ENCODE measurements at places on chromosomes 7 and 10.

GRCh38 chr7:97005183-97006054 is at the start of gene DLX6:
Gene DLX6 (plus strand): TSS chr7:97005553. CDS start chr7:97005978, 425 bp downstream.
- DNase-seq = peak; percentile 59

DNA sequence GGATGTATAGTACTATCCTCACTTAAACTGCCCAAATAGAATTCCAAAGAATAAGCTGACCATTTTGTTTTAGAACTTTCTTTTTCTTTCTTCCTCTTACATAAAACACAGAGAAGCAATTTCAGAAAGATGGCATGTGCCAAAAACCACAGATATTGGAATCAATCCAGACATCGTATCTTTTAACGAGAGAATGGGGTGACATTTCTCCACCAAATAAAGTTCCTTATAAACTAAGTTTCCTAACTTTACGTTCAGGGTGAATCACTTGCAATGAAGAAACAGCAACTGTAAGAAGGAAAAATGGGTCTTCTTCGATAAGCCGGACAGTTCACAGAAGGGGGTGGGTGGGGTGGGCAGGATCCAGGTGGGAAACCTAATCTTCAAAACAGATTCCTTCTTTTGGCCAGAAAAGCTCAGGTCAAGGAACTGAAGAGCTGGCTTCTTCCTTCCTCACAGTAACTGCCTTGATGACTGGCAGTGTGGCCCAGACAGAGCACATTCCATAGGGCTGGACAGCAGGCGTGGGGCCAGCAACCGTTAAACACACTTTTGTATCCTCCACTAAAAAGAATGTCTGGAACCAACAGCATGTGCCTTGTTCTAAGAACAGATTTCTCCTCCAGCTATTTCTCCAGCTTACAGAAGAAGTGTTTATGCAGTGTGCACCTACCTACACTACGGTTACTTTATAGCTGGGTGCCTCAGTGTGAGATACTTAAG is 31.5 kb downstream of the CREB3L2 start:
- DNase-seq = no peak

DNA sequence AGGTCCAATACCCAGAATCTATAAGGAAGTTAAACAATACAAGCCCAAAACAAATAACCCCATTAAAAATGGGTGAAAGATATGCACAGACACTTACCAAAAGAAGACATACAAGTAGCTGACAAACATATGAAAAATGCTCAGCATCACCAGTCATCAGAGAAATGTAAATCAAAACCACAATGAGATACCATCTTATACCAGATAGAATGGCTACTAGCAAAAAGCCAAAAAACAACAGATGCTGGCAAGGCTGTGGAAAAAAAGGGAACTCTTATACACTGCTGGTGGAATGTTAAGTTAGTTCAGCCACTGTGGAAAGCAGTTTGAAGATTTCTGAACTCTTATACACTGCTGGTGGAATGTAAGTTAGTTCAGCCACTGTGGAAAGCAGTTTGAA is 331.1 kb downstream of the KIF20B start:
- no peak for DNase-seq

GRCh38 chr10:29377333-29377961 is 88.6 kb downstream of the LYZL1 start:
- DNase-seq = peak; percentile 7

GRCh38 chr10:26486990-26487850 is 49.1 kb downstream of the APBB1IP start:
- peak; percentile 90 for DNase-seq

GRCh38 chr10:46787321-46787615 is 124.0 kb upstream of the PTPN20 start:
- no peak for DNase-seq

DNA sequence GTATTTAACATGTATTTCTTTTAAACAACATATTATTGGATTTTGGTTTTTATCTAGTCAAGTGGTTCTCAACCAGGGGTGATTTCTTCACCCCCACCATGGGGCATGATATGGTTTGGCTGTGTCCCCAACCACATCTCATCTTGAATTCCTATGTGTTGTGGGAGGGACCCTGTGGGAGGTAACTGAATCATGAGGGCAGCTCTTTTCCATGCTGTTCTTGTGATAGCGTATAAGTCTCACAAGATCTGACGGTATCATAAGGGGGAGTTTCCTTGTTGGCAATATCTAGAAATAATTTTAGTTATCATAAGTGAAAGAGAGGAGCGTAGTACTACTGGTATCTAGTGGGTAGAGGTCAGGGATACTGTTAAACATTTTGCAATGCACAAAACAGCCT is 37.6 kb downstream of the TMEM168 start:
- DNase-seq = no peak

DNA sequence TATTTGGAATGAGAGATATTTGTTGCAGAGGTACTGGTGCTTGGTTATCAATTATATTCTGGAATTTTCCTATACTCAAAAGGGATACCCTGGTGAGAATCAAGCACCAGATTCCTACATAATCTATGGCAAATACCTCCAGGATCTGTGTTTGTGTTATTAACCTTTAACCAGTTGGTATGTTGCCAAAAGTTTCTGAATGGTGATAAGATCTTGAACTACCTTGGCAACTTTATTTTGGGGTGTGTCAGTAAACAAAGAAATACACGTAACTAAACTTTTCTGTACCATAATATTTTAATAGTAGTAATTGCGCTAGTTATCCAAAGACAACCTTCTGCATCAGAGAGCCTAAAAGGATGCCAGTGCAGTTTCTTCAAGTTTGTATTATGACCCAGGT is 13.4 kb downstream of the SCIN start:
- DNase-seq = no peak

GRCh38 chr10:98418665-98419468 is 3.9 kb upstream of the PYROXD2 start:
- DNase-seq = no peak

DNA sequence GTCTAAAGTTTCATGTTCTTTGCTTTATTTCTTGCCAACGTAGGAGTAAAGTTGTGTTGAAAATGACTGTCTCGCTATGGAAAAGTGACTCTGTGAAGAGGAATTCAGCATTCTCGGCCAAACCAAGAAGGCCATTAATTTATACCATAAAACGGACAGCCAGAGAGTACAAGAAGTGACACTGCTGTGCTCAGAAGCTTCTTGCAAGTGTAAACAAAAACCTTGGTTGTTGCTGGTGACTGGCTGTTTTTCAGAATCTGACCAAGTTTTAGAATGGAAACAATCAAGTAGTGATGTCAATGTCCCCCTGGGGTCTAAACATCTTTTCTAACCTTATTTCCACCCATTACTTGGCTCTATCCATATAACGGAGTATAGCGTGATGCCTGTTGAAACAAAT is 201.9 kb downstream of the INHBA start:
- no peak for DNase-seq

- peak; percentile 60 for DNase-seq
These were observed 257.8 kb upstream of the GNAI1 start for GRCh38 chr7:79876848-79877252.

DNA sequence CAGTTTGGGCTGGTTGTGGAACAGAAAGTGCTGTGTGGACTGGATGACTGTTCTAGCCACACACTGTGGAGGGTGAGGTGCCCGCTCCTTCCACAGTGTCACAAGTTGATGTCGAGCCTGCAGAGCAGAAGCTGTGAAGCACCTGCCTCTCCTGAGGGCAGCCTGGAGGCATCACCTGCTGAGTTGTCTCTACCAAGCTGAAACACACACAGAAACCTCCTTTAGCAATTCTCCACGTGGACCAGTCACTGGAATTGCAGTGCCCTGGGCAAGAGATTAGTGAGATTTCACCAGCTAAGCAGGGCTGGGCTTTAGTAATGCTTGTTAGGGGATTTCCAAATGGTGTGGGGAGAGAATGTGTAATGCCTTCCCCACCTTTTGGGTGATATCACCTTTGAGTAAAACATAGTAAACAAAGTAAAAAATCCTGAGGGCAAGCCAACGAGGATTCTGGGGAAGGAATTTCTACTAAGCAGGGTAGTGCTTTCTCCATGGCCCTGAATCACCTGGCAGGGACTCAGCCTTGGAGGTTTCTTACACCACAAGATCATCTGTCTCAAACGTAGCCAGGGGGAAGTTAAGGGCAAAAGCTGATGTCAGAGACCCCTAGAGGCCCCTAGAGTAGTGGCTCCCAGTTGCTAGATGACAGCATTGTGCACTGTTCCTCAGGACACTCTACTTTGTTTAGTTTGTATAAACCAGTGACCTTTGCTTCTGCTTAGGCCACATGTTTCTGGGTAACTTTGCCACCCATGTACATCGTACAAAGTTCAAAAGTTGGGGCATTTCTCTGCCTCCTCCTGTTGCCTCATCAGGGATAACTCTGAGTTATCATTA is 233.1 kb upstream of the IGFBP3 start:
- no peak for DNase-seq

DNA sequence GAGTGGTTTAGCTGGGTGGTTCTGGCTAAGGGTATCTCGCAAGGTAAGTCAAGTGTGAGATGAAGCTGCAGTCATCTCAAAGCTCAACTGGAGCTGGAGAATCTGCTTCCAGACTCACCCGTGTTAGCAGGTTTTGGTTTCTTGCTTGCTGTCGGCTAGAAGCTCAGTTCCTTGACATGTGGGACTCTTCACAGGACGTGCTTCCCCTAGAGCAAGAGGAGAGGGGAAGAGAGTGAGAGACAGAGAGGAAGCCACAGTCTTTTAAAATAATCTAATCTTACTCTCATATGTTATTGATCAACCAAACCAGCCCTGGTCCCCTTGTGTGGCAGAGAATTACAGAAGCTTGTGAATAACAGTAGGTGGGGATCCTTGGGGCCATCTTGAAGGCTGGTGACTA is 199.5 kb downstream of the REEP3 start:
- no peak for DNase-seq

DNA sequence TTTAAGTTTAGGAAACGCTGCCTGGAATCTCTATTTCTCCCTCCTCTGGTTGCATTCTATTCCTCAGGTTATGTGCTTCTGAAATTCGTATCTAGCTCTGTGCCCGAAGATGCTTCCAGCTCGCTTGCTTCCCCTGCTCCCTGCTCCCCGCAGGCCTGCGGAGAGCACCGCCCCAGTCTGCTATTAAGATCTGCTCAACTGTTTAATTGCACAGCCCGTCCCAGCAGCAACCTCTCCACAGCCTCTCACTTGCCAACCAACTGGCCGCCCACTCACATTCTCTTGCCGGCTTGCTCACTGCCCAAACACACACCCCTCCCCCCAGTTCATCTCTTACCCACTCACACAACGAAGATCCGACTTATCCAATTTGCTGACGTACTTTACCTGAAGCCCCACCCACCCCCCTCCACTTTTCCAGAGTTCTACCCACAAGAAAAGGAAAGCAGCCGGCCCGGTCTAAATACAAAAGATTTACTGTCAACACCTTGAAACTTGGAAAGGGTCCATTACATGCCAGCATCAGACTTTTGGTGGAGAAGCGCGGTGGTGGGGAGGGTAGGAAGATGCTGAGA is 167.3 kb upstream of the KLF14 start:
- peak; percentile 82 for DNase-seq

GRCh38 chr7:74454021-74454924 is 567 bp downstream of the GTF2IRD1 start:
- DNase-seq = no peak

DNA sequence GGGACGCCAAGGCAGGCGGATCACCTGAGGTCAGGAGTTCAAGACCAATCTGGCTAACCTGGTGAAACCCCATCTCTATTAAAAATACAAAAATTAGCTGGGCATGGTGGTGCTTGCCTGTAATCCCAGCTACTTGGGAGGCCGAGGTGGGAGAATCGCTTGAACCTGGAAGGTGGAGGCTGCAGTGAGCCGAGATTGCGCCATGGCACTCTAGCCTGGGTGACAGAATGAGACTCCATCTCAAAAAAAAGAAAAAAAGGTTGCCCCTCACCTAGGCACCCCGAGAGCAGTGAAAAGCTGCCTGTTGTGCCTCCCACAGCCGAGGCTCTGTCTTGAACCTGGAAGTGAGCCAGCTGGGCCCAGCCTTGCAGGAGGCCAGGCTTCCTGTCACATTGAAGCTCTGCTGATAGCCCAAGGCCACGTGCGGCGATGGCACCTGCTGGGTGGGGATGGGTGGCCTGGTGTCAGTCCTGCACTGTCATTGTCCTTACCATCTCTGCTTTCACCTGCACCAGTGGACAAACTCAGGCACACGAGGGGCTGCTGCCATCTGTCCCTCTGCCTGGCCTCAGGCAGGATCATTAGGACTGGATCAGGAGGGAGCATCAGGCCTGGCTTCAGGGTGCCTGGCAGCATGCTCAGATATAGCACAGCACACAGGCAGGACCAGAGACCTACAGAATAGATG is 37.8 kb downstream of the DNAJB12 start:
- DNase-seq = no peak

- DNase-seq = no peak
These were observed 32.1 kb upstream of the GNA12 start for GRCh38 chr7:2876031-2876731.

- no peak for DNase-seq
These were observed 239.9 kb upstream of the KCND2 start for GRCh38 chr7:120033114-120033513.

- DNase-seq = no peak
These were observed 165.9 kb downstream of the ABCA13 start for GRCh38 chr7:48337012-48337621.

GRCh38 chr10:107894516-107894915 is 730.0 kb upstream of the SORCS1 start:
- DNase-seq = no peak

- no peak for DNase-seq
These were observed 35.6 kb upstream of the TCF7L2 start for GRCh38 chr10:112914288-112914952.

DNA sequence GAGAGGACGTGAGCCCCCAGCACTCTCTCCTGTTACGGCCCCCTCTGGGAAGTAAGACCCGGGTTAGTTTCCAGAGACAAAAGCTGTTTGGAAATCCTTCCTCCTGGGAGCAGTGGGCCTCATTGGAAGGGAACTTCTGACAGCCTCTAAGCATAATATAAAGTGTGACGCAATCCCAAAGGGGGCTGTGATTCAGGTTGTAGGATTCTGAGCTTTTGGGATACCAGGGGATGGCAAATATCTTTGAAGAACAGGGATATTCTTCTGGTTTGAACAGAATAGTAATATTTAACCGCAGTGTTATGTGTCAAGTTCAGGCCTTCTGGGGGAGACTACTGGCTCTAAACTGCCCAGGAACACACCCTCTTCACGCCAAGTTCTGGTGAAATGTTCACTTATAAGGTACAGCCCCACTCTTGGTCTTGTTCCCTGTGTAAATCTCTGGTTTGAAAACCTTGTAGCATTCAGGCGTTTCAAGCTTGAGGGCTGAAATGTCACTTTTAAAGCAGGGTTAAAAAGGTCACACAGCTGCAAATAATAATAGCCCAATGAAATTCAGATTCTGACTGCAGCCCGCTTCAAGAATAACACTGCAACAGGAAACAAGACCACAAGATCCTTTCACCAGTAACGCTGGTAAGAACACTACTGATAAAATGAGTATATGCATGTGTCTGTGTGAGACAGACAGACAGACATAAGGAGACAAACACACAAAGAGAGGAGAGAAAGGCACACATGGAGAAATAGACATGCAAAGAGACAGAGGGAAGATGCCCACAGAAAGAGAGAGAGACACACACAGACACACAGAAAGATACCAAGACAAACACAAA is 69.0 kb downstream of the CREB5 start:
- DNase-seq = no peak

GRCh38 chr7:101707587-101707986 is 78.5 kb upstream of the MYL10 start:
- DNase-seq = no peak

Measured in AG09319 (cell line).